ENCODE measurements at places on chromosomes 1 and 21.

- DNase-seq, result no peak
Observed at GRCh38 chr1:70909262-70909822, 138.3 kb downstream of the PTGER3 start.

- no peak for DNase-seq
Observed at GRCh38 chr21:31566064-31566463, 93.4 kb upstream of the SOD1 start.

DNA sequence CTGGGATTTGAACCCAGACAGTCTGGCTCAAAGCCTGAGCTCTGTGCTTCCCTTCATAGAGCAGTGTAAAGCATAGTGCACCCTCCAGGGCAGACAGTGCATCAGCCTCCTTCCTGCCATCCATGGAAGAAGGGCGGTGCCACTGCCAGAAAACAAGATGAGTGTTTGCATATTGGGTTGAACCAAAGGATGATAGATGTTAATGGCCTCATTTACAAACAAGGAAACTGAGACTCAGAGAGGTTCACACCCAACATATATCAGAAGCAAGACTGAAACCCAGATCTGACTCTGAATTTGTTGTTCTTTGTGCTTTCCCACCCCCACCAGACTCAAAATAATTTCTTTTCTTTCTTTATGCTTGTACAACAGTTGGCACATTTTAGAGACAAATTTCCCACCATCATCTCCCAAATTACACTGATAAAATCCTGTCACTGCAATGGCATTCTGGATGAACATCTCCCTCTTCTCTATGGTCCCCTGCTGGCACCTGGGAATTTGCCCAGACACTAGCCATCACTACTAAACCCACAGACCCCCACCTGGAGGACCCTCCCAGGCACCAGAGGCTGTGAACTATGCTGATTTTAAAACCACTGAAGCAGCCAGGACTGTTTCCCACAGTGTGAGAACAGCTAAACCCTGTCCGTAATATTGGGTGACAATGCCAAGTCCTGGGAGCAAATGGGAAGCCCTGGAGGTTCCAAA is 45.4 kb upstream of the MPZL1 start:
- DNase-seq, result no peak

- no peak for DNase-seq
Observed at GRCh38 chr1:205515781-205516253, 11.3 kb downstream of the CDK18 start.

- no peak for DNase-seq
Observed at GRCh38 chr1:116525440-116525839, 45.4 kb downstream of the CD58 start.

DNA sequence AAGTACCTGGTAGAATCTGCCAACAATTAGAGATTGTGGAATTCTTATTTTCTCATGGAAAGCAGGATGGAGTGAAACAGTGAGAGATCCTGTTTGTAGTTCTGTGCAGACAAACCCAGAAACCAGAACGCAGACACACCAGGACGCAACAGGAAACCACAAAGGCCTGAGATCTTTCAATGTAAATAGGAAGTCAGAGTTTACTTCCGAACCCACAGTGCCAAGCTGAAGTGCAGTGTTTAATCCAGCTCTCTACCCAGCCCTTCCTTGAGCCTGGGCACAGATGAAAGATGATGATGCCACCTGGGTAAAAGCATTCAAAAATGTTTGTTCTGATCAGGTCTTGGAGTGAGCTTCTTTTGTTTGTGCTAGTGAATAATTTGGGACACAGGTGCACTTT is 244.2 kb upstream of the HOOK1 start:
- DNase-seq, result peak; percentile 41

DNA sequence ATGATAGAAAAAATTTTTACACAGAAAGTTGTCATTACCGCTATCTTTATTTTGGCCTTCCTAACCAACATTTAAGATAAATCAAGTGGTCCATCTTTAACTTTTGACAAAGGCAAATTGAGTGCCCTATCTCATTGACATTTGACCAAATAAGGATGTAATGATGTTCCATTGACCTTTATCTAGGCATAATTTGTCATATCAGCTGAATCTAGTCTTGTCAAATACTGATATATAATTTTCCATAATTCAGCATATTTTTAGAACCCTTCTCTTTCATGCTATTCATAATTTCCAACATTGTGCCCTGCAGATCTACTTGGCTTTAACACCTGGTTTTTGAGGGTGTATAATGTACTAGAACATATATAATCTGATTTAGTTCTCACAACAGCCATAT is 63.8 kb downstream of the XCL1 start:
- DNase-seq, result no peak

- DNase-seq, result no peak
Observed at GRCh38 chr1:157107702-157108101, 8.1 kb upstream of the ETV3L start.

DNA sequence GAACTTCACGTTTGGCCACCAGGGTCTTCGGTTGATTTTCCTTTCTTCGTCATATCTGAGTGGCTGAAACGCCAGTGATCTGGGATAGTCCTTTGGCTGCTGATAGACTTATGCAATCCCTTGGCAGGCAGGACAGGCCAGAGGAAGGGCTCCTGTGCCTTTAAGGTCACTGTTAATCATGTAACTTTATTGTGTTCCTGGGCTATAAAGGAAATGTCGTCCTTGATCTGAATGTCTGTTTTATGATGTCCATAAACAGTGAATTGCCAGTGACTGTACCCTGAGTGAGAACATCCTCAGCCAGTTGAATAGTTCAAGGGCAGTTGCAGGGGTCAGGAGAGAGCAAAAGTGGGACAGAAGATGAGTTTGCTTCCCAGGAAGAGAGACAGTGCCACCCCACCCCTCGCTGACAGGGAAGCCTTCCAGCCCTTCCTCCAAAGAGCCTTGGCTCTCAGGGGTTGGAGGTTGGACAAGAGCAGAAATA is 68.0 kb downstream of the PDE9A start:
- no peak for DNase-seq

DNA sequence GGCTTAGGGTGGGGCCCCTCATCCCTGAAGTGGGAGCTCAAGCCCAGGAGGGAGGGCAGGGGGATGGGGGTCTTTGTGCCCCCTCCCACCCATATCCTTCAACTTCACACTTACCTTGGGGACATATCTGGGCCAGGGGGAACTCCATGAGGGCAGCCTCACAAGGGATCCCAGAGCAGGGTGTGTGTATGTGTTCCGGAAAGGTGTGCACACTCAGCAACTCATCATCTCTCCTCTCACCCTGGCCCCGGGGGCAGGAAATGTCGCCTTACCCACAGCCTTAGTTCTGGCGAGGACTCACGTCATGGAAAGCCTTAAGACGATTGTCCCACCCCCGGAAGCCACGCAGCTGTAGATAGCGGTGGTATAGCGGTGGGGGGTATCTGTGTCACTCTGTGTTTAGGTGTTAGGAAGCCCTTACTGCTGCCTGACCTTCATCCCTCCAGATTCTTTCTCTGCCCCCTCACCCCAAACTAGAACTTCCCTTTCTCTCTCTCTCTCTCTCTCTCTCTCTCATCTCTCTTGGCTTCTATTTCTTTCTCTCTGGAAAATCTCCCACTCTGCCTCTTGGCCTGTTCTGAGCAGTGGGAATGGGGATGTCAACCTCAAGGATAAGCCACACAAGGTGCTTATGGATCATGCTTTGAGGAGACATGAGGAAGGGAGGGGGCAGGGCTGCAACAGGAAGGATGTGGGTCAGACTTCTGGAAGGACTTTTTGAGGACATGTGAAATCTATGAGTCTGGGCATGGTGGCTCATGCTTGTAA is at the start of gene SH2D2A:
Gene SH2D2A (minus strand): TSS at position 288 of the 768 bp plus-strand sequence. CDS start 140 bp downstream, at position 148.
- peak; percentile 97 for DNase-seq

- peak; percentile 75 for DNase-seq
Observed at GRCh38 chr1:154221278-154222001, 685 bp downstream of the UBAP2L start.

GRCh38 chr1:14757286-14757625 is 158.8 kb downstream of the KAZN start:
- DNase-seq, result no peak

DNA sequence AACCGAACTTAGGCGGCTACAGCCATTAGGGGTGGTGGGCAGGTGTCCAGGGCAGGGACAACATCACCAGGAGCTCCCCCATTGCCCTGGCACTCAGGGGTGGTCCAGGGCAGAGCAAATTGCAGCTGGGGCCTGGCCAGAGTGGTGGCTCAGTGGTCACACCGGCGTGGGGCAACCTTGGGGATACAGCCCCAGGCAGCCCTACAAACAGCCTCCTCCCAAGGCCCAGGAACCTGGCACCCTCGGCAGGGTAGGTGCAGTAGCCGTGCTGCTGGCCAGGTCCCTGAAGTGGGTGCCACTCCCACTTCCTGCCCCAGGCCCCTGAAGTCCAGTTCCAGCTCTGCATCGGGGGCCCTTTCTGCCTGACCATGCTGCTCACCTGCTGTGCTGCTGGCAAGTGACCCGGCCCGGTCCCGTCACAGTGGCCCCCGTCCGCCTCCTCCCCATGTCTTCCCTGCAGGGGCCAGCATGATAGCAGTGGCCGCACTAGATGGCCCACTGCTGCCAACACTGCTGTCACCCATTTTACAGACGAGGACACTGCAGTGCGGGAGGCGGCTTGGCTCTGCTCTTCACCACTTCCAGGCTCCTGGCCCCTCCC is 712.8 kb downstream of the MATN1 start:
- no peak for DNase-seq

DNA sequence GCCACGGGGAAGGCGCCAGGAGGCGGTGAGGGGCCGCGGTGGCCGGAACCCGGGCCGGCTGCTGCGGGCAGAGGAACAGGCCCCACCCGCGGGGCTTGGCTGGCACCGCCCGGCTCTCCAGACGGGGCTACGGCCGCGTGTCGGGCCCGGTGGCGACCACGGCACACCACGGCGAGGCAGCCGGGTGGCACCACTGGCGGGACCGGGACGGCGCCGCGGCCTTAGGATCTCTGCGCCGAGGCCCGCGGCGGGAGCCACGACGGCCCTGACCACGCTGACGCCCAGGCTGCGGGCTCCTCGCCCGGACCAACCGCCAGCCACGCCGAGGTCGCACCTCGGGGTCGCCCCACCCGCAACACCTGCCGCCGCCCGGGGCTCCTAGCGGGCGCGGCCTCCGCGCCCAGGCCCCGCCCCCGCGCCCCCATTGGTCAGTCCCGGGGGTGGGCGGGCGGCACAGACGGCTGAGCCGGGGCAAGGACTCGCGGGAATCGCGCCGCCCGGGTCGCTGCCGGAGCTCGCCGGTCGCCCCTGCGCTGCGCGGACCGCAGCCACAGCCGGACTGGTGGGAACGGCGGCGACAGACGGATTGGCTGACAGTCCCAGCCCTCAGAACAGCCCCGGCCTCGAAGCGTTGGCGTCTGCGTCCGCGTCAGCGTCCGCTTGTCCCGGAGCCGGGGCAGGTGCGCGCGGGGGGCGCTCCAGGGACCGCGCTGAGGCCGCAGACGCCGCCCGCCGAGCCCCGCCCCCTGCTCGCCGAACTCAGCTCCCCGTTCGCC is at the start of gene BMP8A:
Gene BMP8A (plus strand): TSS at position 491 of the 776 bp plus-strand sequence. CDS start 356 bp downstream, outside the sequence.
- DNase-seq, result peak; percentile 76

DNA sequence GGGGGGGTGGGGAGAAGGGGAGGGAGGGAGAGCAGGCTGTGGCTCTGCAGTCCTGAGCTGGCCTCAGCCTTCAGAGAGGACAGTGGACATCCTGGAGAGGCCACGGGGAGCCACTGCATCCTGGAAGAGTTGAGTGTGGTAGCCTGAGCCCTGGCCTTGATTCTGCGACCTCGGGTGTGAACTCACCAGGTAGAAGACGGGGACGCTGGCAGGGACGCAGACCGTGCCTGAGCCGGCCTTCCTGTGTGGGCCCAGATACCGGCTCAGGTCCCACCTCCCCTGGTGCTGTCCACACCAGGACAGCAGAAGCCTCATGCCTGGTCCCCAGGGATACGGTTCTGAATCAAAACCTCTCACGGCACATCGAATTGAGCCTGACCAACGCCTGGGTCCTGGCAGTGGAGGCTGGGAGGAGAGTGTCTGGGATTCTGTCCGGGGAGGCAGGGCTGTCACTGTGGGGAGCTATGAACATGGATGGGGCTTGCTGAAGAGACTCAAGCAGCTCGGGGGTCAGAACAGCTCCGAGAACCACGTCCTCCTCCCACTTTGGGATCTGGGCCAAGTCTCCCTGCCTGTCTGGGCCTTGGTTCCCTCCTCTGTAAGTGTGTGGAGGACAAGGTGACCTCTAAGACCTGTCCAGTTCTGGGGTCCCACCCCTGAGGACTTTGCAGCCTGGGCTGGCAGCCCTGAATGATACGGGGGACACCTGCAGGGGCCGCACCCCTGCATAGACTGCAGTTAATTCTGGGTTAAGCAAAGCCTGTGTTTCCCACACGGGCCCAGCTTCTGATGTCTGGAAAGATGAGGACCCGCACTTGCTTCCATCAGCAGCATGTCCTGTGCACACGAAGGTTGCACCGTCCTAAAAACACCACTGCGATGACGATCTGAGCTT is 30.4 kb downstream of the RRP1 start:
- DNase-seq, result no peak

All from CD4-positive, alpha-beta memory T cell (primary cell).